ENCODE measurements at places on chromosomes 3 and 15. TPM values are rescaled to one million over a fixed set of nuclear protein-coding genes. Genes with fewer than 3 reads are reported as not detected.

Gene PROS1
- total RNA-seq = 2.3 TPM

Gene ATP2B2
- not detected for total RNA-seq

Gene OIP5
- 22.3 TPM for total RNA-seq

Gene NR1I2
- total RNA-seq = 0.08 TPM

Measured in hair follicular keratinocyte (primary cell).